D341Med (cell line): ENCODE measurements at places on chromosomes 1 and 21.
A peak's percentile ranks its signal among the peaks of the same experiment; 100 is the strongest.

GRCh38 chr21:35905963-35906345, 154.4 kb downstream of the SETD4 start:
- no peak for DNase-seq

GRCh38 chr1:52368383-52369172, 2.6 kb upstream of the CC2D1B start:
- DNase-seq = peak; percentile 68

DNA sequence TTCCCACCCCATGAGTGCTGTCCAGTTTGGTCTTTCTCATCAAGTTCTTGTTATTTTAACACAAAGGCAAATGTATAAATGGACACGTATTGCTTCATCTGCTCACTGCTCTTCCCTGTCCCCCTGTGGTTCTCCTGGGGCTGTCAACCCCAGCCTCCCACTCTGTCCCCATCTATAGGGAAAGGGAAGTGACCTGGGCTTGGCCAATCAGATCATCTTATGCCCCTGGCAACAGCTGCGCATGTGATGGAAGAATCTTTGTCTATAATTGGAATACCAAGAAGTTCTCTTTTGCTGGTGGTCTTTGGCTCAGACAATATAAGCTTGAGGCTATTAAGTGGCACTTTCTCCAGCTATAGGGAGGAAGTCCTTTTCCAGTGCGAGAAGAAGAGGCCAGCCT, 4.7 kb upstream of the CCSAP start:
- DNase-seq = no peak

DNA sequence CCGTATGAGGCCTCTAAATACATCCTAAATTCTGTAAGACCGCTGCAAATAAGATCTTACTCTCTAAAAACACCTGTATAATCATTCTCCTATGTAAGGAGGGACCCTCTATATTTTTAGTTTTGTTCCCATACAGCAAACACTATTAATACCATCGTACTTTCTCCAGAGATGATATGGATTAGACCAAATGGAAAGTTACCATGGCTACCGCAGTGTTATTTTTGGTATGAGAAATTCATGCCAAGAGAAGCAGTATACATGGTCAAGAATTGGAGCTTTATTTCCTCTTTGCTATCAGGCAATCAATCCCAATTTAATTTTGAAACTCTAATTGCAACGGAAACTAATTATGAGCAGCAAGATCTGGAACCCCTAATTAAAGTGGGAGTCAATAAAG, 70.0 kb downstream of the BCAR3 start:
- no peak for DNase-seq

- no peak for DNase-seq
Observed at GRCh38 chr1:205601205-205601604, 30.6 kb downstream of the ELK4 start.

DNA sequence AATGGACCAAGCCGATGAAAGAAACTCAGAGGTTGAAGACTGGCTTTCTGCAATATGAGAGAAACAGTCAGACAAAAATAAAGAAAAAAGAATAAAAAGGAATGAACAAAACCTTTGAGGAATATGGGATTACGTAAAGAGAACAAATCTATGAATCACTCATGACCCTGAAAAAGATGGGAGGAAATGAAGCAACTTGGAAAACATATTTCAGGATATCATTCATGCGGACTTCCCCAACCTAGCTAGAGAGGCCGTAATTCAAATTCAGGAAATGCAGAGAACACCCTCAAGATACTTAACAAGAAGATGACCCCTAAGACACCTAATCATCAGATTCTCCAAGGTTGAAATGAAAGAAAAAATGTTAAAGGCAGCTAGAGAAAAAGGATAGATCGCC, 705.3 kb upstream of the CHRM3 start:
- no peak for DNase-seq

GRCh38 chr21:36534656-36535055, 54.7 kb upstream of the CLDN14 start:
- no peak for DNase-seq

DNA sequence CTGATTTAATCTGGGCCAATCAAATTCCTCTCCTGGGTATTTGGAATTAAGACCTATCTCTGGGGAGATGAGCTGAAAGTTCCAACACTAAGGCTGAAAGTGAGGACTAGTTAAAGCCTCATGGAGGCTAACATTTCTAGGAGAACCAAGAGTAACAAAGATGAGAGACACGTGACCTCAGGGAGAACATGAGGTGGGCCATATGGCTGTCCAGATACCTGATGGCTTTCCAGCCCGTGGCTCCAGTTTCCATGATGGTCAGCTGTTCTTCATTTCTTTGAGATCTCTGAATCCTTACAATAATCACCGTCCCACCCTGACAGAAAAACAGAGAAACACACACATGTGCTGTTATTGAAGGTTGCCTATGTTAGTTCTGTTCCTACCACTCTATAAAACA, 66.1 kb downstream of the LEPR start:
- DNase-seq = no peak

GRCh38 chr1:231801042-231801585, 174.5 kb downstream of the DISC1 start:
- DNase-seq = no peak

DNA sequence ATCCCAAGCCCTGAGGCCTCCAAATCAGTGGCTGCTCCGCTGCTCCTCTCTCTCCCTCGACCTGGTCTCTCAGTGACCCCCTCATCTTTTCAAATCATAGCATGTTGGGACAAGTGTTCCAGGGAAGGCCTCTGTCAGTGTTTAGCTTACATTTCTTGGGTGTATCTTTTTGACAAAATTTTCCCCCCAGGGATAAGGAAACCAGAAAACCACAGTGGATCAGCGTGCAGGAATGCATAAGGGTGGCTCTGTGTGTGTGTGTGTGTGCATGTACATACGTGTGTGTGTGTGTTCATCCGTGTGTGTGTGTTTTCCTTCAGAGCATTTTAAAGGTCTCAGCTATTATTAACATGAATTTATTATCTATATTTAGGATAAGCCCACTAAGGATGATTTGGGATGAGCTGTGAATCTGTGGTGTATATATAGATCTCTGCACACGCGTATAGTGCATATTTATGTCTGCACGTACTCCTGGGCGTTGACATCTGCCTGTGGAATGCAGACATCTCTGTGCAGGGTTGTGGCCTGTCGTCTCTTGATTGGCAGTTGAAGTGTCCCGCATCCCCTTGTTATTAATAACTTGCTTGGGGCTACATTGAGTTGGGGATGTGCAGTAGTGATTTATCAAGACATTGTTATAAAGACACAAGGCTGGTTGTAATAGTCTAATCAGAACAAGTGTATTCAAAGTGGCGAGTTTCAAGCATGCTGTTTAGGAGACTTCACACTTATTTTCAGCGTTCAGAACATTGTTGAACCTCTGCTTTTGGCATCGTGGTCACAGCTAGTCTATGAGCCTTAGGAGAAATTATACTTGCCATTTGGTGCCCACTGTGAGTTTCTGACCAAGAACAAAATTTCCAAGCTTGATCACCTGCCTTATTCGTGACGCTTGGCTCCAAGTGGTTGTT, 55.6 kb downstream of the GALNT2 start:
- no peak for DNase-seq

DNA sequence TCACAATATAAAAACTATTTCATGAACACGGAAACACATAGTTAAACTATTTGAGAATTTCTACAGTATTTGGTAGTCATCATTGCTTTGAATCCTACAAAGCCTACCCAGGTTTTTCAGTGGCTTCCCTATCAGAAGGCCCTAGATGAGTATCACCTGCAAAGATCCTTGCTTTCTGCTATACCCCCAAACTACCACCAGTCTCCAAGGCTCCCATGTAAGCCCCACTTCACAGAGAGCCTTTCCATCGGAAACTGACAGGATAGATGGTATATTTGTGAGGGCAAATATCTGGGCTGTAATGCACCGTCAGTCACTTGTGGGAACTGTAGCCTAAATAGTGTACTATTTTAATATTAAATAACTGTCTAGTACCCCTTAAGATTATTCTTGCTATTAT, 674.3 kb downstream of the BRINP3 start:
- peak; percentile 17 for DNase-seq

DNA sequence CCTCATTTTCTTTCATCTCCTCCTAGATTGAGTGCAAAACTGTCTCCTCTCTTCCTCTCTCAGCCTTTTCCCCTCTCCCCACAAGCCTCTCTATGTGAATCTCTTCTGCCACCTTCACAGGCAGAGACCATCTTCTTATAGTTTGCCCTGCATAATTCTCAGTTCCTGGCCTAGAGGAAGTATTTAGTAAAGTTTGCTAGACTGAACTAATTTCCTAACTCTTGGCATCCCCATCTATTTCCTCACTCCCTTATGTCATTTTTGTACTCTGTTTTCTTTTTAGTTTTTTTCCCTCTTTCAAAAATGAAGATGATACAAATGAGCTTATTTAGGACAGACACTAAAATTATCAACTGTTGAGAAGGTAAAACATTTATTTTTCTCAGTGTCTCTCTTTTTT, 66.0 kb downstream of the XCL2 start:
- DNase-seq = no peak

- DNase-seq = no peak
Observed at GRCh38 chr1:93442008-93442666, 5.8 kb upstream of the FNBP1L start.

- no peak for DNase-seq
Observed at GRCh38 chr1:31203215-31203614, 36.5 kb downstream of the NKAIN1 start.

GRCh38 chr1:210938416-210938925, 195.5 kb downstream of the KCNH1 start:
- no peak for DNase-seq

DNA sequence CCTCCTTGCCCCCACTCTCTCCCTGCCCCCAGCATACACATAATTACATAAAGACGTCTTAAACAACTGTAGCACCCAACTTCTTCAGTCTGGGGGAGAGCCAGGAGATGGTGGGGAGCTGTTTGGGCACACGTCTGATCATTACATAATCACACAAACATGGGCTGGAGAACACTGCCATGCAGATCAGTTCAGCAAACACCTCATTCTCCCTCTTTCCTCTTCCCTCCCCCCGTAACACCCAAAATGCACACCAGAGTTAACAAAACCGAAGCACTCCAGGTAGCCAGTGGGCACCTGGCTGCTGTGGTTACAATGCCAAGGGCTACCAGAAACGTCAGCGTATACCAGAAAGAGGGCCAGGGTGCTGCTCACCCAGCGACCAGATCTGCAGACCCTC, 1.6 kb downstream of the HIVEP3 start:
- no peak for DNase-seq

GRCh38 chr1:32321712-32322291, 14.2 kb downstream of the MARCKSL1 start:
- DNase-seq = no peak

DNA sequence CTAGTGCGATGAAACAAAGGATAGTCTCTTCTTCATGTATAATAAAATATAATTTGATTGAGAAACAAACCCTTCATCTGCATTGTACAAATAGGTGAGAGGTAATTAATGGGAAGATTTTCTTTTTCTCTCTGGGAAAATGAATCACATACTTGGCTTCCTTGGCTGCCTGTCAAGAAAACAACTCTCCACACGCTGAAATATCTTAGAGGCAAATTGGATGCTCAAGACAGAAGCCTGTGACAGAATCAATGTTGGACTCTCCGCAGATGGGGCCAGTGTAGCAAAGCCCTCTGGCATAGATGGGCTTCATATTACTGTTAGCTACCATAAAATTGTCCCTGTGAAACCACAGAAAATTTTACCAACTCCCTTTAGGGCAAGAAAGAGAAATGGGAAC, 186.6 kb downstream of the GRIK1 start:
- DNase-seq = no peak

DNA sequence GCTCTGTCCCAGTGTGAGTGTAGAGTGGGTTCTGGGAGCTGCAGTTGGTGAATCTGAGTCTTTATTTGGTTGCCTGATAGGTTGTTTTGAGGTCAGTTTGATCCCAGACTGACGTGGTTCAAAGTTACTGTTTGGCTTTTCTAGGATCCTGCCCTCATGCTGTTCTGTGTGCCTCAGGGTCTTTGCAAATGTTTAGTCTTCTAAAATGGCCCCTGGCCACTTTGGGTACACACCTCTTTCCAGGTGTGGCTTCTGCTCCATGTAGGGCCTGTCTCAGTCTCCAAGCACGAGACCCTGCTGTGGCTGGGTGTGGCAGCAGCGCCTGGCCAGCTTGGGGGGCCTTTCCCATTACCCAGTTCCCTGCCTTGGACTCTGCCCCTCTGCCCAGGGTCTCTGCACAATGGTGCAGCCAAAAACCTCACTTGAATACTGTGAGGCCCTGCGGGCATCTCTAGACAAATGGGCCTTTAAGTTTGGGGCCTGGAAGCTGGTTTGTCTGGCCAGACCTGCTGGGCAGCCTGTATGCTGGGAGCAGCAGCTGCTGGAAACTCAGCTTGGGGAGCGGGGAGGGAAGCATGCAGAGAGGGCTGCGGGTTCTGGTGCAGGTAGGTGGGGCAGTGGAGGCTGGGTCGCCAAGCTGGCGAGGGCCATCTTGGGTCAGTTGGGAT, 5.6 kb downstream of the PTPRF start:
- DNase-seq = no peak
